ENCODE measurements at places on chromosomes 2 and 18.

- DNase-seq = peak; percentile 43
These were observed 141.1 kb downstream of the HDAC4 start for GRCh38 chr2:239259603-239260298.

- DNase-seq = no peak
These were observed 66.8 kb upstream of the SEC11C start for GRCh38 chr18:59072727-59073421.

DNA sequence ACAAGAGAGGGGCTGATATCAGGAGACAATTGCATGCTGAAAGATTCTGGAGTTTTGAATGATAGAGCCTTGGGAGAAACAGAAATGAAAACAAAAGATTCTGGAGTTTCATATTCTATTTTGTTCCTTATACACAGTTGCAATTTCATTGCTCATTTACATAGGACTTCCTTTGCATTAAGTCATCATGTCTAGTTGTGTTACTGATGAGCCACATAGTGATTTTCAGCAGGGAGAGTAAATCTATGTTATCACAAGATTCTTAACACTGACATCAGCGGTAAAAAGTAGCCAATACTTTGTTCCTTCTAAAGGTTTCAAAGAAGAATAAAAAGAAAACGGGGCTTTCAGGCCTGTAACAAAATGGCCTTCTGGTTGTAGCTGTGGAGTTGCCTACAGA, 7.1 kb downstream of the ADAM17 start:
- peak; percentile 32 for DNase-seq

- no peak for DNase-seq
These were observed 5.3 kb upstream of the CTIF start for GRCh38 chr18:48533340-48534070.

DNA sequence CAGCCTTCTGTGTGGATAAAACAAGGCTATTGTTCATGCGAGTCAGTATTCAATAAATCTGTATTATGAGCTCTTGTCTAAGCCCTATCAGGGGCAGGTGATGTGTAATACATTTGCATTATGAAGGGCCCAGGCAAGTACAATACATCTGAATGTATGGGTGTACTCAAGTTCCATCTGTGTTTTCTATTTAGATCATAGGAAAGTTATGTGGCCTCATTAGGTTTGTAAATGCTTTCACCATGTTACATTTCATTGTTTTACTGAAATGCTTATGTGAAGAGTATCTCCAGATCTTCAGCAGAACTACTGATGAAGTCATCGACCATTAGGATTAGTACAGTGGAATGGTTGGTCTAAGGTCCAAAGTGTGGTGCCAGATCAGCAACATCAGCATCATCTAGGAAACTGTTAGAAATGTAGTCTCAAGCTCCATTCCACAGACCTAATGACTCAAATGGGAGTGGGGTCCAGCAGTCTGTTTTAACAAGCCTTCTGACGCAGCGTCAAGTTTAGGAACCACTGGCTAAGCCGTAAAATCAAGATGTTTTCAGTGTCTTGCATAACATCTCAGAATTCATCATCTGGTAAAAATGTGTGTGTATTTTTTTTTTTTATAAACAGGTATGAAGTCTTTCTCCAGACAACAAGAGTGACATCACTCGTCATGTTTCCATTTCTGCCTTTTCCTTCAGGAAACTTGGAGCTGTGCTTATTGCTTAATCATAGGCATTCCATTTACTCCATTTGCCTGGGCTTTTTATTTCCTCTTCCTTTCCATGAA, 80.5 kb downstream of the LYPD6 start:
- DNase-seq = peak; percentile 97

GRCh38 chr2:70312560-70312959, 10.7 kb upstream of the FAM136A start:
- no peak for DNase-seq

DNA sequence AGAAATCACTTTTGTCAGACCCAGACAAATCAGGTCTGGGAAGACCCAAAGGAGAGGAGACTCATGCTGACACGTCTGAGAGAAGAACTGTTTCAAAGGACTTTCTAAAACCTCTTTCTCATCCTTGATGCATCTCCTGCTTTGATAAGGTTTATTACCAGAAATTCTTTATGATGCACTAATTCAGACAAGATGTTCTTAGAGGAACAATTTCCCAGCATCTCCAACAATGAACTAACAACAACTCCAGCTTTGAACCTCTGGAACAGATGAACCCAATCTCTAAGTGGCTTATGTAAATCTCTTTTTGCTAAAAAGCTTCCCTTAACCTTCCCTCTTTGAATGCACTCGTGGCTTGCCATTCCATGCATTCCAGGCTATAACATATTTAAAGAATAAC, 15.9 kb upstream of the SERPINB11 start:
- peak; percentile 50 for DNase-seq

GRCh38 chr18:75205514-75206132, 3.3 kb downstream of the PTGR3 start:
- no peak for DNase-seq

DNA sequence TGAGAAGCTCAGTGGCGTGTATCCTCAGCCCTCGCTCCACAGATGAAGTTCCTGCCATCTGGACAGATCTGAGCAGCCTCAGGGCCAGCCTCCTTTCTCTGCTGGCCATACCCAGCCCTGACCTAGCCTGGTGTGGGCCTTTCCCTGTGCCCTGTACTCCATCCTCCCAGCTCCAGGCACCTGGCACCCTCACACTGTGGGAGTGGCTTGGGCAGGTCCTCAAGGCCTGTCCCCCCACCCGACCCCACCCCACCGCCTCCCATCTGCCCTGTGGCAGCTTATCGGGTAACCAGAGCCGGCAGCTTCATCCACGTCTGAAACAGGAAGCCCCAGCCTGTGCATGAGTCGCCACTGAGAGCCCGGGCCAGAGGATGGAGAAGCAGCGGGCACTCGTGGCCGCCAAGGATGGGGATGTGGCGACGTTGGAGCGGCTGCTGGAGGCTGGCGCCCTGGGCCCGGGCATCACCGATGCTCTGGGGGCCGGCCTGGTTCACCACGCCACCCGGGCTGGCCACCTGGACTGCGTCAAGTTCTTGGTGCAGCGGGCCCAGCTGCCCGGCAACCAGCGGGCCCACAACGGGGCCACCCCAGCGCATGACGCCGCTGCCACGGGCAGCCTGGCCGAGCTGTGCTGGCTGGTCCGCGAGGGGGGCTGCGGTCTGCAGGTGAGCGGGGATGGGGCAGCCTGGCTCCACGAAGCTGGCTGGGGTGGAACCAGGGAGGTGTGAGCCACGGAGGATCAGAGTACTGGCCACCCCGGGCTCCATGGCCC, at the start of gene ESPNL:
Gene ESPNL, plus strand, starts transcription at position 292 of the 772 bp plus-strand sequence. Its CDS starts 80 bp downstream, at position 372.
- DNase-seq = no peak

DNA sequence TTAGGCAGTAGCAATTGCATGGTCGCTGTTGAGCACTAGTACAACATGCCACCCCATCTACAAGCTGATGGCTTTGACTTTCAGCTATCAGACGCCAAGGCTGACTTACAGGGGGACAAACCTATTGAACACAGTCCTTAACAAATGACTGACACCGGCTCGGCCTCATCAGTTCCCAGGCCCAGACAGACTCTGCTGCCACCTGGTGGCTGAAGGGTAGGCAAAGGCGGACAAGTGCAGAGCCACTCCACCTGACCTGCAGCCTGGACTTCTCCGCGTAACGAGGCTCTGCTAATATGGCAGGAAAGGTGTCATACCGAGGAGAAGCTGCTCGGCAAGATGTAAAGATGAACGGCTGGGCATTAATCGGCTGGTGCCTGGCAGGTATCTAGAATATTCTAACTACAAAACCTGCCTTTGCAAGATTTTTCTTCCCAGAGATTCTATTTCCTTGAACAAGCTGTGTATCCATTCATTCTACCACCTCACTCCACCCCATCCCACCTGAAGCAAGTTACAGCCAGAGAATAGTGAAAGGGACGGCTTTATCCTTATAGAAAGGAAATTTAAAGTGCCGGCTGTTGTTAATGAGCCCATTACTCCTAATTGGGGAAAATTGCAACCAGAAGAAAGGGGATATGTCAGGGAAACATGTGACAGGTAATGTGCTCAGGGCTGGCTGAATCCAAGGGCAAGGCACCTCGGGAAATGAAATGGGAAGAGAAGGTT, 67.4 kb downstream of the STEAP3 start:
- peak; percentile 50 for DNase-seq

GRCh38 chr2:163626639-163627109, 109.1 kb downstream of the FIGN start:
- DNase-seq = no peak

- no peak for DNase-seq
These were observed 312.0 kb downstream of the IRS1 start for GRCh38 chr2:226487573-226487972.

DNA sequence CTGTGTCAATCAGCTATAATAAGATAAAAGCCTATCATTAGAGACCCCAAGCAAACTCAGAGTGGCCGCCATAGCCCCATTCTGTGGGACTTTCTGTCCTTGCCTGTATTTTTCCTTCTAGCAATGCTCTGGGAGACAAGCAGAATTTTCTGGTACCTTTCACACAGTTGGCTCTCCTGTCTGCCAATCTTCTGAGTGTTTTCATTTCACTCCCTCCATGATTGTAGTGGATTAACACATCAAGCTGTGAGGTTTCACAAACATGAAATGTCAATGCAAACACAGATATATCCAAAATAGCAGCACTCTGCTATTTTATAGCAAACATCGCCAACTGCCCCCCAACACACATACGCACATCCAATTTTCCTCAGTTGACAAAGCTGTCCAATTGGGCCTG, 64.9 kb downstream of the C1D start:
- DNase-seq = no peak

DNA sequence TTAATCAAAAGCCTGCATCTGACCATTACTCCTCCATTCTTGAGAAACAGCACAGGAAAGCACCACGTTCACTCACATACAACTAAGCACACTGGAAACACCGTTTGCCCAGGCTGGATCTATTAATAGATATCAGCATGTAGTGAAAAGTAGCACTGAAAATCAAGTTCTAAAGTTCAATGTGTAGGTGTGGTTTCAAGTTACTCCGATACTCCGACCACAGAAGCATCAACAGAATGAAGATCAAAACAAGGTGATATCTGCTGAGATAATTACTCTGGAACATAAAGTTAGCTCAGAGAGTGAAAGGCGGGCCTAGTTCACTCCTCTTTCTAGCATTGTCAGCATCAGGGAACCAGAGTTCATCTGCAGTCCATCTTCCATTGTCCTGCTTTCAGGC, 1367.4 kb upstream of the ACVR2A start:
- DNase-seq = no peak

GRCh38 chr2:218744615-218745014, 34.0 kb downstream of the TTLL4 start:
- DNase-seq = no peak

Data from fibroblast of skin of right quadriceps (primary cell).